ENCODE measurements at places on chromosomes 4 and X.
A peak's percentile ranks its signal among the peaks of the same experiment; 100 is the strongest.

DNA sequence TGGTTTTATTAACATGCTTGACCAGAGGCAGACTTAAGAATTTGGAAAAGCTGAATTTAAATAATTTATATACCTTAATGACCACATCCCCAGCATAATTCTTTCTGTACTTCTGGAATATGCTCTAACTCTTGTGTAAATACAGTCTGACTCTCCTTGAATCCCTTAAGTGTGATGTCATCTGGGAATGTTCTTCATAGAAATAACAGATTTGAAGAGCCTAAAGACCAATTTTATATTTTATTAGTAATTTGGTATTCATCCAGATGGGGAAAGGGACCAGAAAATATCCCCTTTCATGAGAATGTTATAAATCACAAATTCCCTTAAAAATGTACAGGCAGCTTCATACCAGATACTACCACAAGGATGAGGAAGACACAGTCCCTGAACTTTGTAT, 58.3 kb downstream of the KCNIP4 start:
- no peak for DNase-seq

DNA sequence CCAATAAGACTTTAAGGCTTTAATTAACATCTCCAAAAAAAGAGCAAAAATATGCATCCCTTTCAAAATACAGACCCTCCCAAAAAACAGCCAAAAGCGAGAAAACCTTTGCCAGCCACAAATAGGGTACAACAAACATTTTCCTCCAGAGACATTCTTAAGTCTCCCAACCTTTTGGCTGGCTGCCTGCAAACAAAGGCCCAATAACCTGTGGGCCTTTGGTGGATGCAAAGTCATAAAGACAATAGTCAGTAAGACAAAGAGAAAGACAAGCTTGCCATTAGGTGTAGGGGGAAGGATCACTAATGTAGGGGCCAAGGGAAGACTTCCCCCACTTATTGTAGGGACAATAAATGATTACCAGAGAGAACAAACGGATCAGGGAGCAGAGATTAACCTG, 215.5 kb upstream of the ZFP42 start:
- DNase-seq, result no peak

DNA sequence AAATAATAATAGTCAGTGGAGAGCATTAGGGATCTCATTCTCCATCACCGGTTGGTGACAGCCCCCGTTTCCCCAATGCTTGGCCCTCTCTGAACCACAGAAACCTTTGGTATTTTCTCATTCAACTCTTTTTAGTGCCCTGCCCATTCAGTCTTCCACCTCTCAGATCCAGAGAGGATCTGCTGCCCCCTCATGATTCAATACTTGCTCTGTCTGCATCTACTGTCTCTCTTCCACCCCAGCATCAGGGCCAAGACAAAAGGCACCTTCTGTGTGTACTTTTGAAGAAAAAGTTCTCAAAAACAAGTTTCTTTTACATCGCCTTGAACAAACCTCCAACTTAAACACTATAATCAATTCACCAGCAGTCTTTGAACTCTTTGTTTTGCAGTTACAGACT, 19.3 kb downstream of the CLTRN start:
- DNase-seq, result no peak

GRCh38 chr4:161132715-161133425, 1030.9 kb downstream of the FSTL5 start:
- no peak for DNase-seq

GRCh38 chrX:70260104-70260503, at the start of gene P2RY4:
P2RY4 (minus strand) TSS chrX:70260204; CDS start chrX:70259624, 580 bp downstream.
- DNase-seq, result no peak

GRCh38 chrX:3717742-3718420, 4.4 kb upstream of the PRKX start:
- no peak for DNase-seq

DNA sequence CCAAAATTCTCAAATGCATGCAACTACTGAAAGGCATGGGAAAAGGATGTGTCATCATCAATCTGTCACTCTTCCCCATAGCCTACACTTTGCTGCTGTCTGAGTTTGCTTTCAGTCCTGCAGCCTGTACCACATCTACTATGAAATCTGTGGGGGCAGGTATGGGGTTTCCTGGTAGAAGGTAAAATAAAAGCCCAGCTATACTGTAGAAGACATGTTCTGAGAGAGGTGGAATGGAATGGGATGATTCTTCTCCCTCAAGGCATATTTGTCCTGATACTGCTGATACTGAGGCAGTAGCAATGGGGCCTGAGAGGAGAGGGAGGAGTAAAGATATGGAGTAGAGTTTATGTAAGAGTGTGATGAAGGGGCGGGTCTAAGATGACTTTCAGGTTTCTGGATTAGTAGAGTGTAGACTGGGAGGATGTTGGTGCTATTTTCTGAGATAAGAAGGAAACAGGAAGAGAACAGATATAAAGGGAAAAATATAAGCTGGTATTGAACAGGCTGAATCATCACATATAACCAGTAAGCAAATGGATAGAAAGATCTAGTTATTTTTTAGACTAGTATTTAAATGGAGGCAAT, 38.7 kb upstream of the GYPA start:
- no peak for DNase-seq

- DNase-seq, result no peak
Observed at GRCh38 chrX:136246201-136246600, 5.0 kb downstream of the MAP7D3 start.

DNA sequence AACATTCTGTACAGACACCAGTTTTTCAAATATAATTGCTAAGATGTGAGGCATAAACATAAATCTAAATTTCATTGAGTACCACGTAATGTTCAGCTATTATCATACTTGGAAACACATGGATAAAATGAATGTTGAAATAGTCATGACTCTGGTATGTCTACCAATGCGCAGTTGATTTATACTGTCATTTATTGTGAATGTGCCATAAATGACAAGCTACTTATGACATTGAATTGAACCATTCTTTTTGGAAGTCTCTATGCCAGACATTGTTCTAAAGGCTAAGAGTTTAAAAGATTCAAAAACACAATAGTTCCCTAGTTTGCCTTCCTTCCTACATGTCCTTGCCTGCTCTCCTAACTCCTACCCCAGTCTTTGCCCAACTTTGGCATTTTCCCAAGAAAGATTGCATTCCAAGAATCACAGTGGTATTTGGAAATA, 96.6 kb upstream of the DMD start:
- no peak for DNase-seq

- DNase-seq, result no peak
Observed at GRCh38 chrX:83934220-83934619, 73.3 kb downstream of the CYLC1 start.

DNA sequence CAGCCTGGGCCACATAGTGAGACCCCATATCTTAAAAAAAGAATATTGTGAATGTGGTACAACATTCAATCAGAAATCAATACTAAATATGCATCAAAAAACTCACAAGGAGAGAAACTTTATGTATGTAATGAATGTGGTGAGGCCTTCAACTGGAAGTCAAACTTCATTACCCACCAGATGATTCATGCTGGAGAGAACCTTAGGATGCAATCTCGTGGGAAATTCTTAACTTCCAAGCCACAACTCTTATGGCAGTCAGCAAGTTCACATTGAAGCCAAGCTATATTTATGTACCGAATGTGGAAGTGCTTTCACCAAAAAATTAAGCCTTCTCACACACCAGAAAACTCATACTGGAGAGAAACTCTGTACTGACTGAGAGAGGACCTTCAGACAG, 84.5 kb upstream of the UXT start:
- DNase-seq, result peak; percentile 4

GRCh38 chr4:91113130-91113706, 986.0 kb downstream of the CCSER1 start:
- DNase-seq, result no peak

Measured in HFFc6 (cell line).